ENCODE measurements at places on chromosomes 3 and 15. TPM values are rescaled to one million over a fixed set of nuclear protein-coding genes. Genes with fewer than 3 reads are reported as not detected.
A peak's percentile ranks its signal among the peaks of the same experiment; 100 is the strongest.

DNA sequence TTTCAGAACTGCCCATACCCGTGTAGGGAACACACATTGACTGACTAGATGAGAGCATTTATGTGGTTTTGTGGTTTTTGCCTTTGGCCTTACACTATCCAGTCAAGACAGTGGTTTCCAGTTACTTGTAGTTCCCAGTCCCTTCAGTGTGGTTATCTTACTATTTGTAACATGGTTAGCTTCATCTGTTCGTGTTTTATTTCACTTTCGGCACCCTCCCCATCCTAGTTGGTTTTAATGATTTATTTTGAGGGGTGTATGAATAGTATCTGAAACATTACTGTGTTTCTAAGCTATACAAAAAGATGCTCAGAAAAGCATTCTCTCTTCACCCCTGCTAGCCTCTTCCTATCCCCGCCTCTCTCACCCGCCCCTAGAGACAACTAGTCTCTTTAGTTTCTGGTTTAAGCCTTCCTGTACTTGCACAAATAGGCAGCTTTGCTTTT is 14.1 kb downstream of the LYSMD4 start:
- H3K4me1 ChIP-seq: peaks cover 8% of the 10 kb centered on the region
- H3K36me3 ChIP-seq: no peaks in the 10 kb centered on the region

- no peak overlapping the region for H3K4me3 ChIP-seq
- H3K27ac ChIP-seq: no peak overlapping the region
- DNase-seq: no peak
- peaks cover 16% of the 10 kb centered on the region for H3K4me1 ChIP-seq
- H3K27me3 ChIP-seq: no peaks in the 10 kb centered on the region
- peaks cover 4% of the 10 kb centered on the region for H3K36me3 ChIP-seq
Observed at GRCh38 chr15:99706557-99707303, 26.5 kb downstream of the LYSMD4 start.

The ARHGEF26 gene
- total RNA-seq: 1.3 TPM

The ULK4 gene
- total RNA-seq: 9.7 TPM

The KCNMB2 gene
- 0.17 TPM for total RNA-seq

DNA sequence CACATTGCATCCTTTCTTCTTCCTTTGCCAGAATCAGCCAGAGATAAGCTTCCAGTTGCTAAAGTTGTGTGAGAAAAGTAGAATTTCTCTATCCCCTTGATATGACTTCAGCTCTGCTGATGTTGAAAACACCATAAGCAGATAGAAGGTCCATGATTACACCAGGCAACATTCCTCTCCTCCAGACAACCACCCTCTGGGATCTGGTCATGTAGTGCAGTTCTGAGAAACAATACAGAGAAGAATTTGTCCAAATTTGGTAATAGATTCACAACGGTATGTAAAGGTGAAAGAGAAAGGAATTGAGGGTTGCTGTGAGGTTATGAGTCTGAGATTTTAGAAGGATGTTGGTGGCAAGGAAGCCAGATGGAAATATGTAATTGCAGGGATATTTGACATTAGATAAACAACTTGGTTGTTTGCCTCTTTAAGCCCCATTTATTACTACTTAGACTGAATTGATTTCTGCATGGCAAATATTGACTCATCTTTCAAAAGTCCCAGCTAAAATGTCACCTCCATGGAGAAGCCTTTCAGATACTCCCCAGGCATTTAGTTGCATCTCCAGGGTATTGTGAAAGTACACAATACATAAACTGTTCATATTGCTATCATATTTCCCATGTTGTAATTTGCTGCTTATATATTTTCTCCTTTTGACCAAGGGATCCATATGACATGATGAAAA is 134.9 kb downstream of the GAP43 start:
- DNase-seq: no peak
- no peaks in the 10 kb centered on the region for H3K27me3 ChIP-seq
- H3K36me3 ChIP-seq: no peaks in the 10 kb centered on the region
- no peaks in the 10 kb centered on the region for H3K4me1 ChIP-seq
- no peak overlapping the region for H3K4me3 ChIP-seq

DNA sequence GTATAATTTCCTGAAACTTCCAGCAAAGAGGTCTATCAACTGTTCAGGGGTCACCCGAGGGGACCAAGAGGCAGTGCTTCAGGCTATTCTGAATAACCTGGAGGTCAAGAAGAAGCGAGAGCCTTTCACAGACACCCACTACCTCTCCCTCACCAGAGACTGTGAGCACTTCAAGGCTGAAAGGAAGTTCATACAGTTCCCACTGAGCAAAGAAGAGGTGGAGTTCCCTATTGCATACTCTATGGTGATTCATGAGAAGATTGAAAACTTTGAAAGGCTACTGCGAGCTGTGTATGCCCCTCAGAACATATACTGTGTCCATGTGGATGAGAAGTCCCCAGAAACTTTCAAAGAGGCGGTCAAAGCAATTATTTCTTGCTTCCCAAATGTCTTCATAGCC is 6.8 kb downstream of the GCNT3 start:
- no peaks in the 10 kb centered on the region for H3K4me1 ChIP-seq
- no peaks in the 10 kb centered on the region for H3K36me3 ChIP-seq
- no peak overlapping the region for H3K27ac ChIP-seq
- peaks cover 3% of the 10 kb centered on the region for H3K27me3 ChIP-seq
- no peak overlapping the region for H3K4me3 ChIP-seq

DNA sequence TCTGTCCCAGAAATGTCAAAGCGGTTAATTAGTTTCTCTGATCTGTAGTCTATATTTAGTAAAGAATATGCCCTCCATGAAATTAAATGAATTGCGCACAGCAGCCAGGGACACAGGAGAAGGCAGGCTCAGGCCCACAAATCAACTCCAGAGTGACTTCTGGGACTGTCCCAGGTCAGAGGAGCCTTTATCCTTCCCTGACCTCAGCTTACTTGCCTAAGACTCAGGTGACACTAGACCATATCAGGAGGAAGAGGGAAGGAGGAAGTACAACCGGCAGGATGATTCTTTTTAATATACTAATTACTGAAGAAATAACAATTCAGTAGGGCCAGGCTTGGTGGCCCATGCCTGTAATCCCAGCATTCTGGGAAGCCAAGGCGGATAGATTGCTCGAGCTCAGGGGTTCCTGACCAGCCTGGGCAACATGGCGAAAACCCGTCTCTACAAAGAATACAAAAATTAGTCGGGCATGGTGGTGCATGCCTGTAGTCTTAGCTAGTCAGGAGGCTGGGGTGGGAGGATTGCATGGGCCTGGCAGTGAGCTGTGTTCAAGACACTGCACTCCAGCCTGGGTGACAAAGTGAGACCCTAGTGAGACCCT is 1.8 kb upstream of the GPR15 start:
- no peaks in the 10 kb centered on the region for H3K4me1 ChIP-seq
- no peak overlapping the region for H3K27ac ChIP-seq
- H3K36me3 ChIP-seq: no peaks in the 10 kb centered on the region
- DNase-seq: no peak

The TRIM42 gene
- total RNA-seq: not detected

DNA sequence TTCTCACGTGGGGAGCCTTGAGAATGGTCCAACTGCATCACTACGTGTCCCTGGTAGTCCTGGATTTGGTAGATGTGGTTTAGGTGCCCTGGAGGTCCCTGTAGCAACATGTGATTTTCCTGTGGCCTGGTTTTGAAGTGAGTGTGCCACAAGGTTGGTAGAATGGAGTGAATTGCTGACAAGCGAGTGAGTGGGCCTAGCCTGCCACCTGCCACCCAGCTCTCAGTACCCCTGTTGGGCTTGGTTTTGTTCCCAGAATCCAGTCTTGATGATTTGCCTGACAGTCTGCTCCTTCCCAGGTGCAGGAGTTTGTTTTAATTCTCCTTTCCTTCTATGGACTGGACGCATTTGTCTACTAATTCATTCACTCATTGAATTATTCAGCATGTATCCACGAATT is 19.4 kb downstream of the RPLP1 start:
- DNase-seq: no peak
- no peaks in the 10 kb centered on the region for H3K36me3 ChIP-seq
- H3K4me1 ChIP-seq: no peaks in the 10 kb centered on the region
- peaks cover 2% of the 10 kb centered on the region for H3K27me3 ChIP-seq
- no peak overlapping the region for H3K27ac ChIP-seq
- H3K4me3 ChIP-seq: no peak overlapping the region

GRCh38 chr3:48544141-48544540 is 12.5 kb downstream of the PFKFB4 start:
- no peak overlapping the region for H3K4me3 ChIP-seq
- no peaks in the 10 kb centered on the region for H3K4me1 ChIP-seq
- no peaks in the 10 kb centered on the region for H3K27me3 ChIP-seq
- no peak for DNase-seq
- H3K36me3 ChIP-seq: peaks cover 8% of the 10 kb centered on the region

The HEXA gene
- 80.3 TPM for total RNA-seq

DNA sequence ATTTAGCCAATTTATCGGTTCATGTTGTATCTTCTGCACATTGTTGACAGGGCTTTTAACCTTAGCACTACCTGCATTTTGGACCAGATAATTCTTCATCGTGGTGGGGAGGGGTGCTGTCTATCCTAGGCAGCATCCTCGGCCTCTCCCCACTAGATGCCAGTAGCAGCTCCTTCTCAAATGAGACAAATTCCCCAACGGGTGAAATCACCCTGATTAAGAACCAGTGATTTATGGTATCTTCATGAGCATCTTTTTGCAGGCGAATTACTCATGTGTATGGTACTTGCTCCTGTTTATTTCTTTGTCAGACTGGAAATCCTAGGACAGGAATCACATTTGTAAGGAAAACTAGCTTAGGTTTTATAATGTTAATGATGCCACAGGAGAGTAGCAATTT is 68.0 kb downstream of the C3orf70 start:
- peak; percentile 80 for DNase-seq
- no peaks in the 10 kb centered on the region for H3K27me3 ChIP-seq
- H3K4me1 ChIP-seq: no peaks in the 10 kb centered on the region
- H3K4me3 ChIP-seq: no peak overlapping the region
- H3K36me3 ChIP-seq: no peaks in the 10 kb centered on the region

The TGM5 gene
- total RNA-seq: not detected

The FAM107A gene
- total RNA-seq: under 0.01 TPM

GRCh38 chr15:45635763-45636292 is 999 bp downstream of the SQOR start:
- peaks cover 31% of the 10 kb centered on the region for H3K4me1 ChIP-seq
- no peak for DNase-seq
- H3K27ac ChIP-seq: no peak overlapping the region
- H3K36me3 ChIP-seq: no peaks in the 10 kb centered on the region

The STRIT1 gene
- total RNA-seq: not detected

DNA sequence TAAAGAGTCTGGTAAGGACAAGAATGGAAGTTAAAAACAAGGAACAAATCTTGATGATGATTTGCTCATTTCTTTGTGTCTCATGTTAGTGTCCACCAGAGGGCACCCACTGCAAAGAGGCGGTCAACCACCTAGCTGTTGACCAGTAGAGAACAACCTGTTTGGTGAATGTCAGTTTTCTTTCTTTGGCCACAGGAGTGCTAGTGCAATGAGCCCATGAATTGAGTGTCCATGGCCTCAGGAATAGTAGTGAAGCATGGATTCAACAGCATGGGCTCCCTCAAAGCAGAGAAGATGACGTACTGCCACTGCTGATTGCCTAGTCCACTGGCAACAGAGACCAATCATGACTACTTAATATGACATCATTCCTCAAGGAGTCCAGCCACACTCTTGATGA is 10.7 kb upstream of the CNTN6 start:
- H3K4me3 ChIP-seq: no peak overlapping the region
- no peaks in the 10 kb centered on the region for H3K27me3 ChIP-seq
- no peaks in the 10 kb centered on the region for H3K36me3 ChIP-seq
- H3K27ac ChIP-seq: no peak overlapping the region
- no peaks in the 10 kb centered on the region for H3K4me1 ChIP-seq
- peak; percentile 70 for DNase-seq

DNA sequence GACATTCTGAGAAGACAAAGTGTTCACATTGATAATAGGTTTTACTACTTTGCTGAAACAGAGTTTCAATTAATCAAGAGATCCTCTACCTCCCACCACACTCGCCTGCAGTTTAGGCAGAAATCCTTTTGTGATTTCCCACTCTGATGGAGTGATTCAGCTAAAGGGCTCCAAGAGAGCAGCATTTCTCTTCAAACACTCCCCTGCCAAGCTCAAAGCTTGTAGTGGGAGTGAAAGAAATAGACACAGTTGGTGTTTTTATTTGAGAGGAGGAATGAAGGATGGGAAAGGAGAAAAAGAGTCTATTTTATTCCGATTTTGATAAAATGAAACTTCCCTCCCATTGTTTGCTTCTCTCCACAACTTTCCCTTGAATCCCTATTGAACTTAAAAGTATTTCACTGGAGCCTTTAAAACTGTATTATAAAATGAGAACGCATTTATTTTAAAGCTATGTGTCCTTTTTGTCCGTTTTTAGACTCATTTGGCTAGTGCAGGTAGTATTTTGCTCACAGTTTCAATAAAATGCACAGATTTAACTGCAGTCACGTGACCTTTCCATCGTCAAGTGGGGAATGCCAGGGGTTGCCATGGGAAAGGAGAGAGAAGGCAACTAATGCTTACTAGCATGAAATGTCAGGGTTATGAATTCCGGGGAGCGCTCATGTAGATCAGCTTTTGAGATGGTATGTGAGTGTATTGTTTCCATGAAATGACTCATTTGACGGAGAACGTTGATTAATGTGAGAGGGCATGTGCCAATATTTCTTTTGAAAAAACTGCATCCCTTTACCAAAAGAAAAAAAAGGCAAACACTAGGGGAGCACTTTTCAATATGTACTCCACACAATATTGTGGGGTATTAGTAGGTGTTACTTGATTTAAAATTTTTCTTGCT is 7.7 kb upstream of the OSBPL11 start:
- H3K36me3 ChIP-seq: no peaks in the 10 kb centered on the region
- DNase-seq: peak; percentile 57
- H3K4me1 ChIP-seq: no peaks in the 10 kb centered on the region
- no peak overlapping the region for H3K4me3 ChIP-seq
- H3K27ac ChIP-seq: no peak overlapping the region
- no peaks in the 10 kb centered on the region for H3K27me3 ChIP-seq

The SNX4 gene
- total RNA-seq: 28.8 TPM

DNA sequence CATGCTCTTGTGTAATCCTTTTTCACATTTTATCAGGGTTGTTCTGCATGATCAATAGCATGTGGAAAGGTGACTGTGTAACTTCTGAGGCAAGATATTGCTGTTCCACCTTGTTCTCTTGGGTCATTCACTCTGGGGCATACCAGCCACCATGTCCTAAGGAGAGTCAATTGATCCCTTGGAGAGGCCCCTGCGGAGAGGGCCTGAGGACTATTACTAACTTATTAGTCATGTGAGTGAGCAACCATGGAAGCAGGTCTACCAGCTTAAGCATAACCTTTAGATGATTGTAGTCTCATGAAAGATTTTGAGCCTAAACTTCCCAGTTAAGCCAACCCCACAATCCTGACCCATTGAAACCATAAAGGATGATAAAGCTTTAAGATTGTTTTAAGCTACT is 22.0 kb upstream of the COL6A5 start:
- H3K4me3 ChIP-seq: no peak overlapping the region
- H3K27me3 ChIP-seq: no peaks in the 10 kb centered on the region
- no peaks in the 10 kb centered on the region for H3K36me3 ChIP-seq
- no peak overlapping the region for H3K27ac ChIP-seq
- DNase-seq: no peak

DNA sequence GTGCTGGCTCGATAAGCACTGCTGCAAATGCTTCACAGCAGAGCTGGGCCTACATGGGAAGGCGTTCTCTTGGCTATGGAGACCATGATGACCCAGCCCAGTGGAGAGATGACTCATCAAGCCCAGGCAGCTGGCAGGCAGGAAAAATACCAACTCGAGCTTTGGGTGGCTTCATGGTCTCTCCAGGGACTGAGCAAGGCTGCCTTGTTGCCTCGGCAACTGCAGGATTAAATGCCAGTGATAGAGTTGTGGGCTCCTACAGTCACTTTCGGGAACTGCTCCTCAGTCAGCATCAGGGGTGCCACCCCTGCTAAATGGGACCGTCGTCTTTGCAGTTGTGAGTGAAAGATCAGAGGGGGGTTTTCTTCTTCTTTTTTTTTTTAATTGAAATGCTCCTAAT is 54.6 kb upstream of the MYZAP start:
- H3K27ac ChIP-seq: no peak overlapping the region
- peak; percentile 46 for DNase-seq
- H3K4me1 ChIP-seq: no peaks in the 10 kb centered on the region
- H3K27me3 ChIP-seq: no peaks in the 10 kb centered on the region
- H3K4me3 ChIP-seq: no peak overlapping the region
